DMS79 treated with DMSO at 0.1 percent for 48 hours (cell line): ENCODE measurements at places on chromosomes 6 and 20.
A peak's percentile ranks its signal among the peaks of the same experiment; 100 is the strongest.

DNA sequence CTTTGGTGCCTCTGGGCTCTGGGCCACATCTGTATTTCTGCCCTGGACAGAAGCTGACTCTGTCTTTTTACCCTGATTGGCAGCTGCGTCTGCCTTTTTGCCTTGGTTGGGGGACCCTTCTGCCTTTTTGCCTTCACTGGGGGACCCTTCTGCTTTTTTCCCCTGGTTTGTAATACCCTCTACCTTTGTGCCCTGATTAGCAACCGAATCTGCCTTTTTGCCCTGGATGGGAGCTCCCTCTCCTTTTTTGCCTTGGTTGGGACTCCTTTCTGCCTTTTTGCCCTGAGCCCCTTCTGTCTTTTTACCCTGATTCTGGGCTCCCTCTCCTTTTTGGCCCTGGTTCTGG lies 23.4 kb downstream of the RRBP1 start:
- no peak for DNase-seq

DNA sequence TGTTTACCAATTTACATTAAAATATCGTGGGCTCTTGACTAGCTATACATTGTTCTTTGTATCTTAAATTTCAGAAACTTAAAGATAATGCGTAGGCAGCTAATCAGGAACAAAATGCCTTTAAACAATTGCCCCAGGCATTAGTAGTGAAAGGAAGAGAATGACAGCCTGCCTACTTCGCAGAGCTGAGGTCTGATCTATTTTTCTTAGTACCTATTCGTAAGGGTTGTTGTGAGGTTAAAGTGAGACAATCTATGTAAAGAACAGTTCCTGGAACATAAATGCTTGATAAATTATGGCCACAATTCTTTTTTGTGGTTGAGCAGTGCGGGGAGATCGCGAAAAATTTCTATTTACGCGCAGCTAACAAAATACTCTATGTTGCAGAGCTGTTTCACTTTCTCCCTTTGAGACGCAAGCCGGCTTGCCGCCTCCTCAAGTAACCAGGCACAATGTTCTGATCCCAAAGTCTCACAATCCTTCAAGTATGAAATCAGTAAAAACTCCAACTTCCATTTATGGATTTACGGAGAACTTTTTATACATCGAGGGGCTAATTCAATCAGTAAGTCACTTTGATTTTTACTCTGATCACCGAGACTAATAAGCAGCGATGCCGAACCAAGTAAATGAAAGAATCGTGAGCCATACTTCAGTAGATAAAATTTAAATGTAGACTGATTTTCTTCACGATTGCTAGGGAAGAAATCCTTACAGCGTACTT lies 878 bp upstream of the PNRC1 start:
- DNase-seq: peak; percentile 77

DNA sequence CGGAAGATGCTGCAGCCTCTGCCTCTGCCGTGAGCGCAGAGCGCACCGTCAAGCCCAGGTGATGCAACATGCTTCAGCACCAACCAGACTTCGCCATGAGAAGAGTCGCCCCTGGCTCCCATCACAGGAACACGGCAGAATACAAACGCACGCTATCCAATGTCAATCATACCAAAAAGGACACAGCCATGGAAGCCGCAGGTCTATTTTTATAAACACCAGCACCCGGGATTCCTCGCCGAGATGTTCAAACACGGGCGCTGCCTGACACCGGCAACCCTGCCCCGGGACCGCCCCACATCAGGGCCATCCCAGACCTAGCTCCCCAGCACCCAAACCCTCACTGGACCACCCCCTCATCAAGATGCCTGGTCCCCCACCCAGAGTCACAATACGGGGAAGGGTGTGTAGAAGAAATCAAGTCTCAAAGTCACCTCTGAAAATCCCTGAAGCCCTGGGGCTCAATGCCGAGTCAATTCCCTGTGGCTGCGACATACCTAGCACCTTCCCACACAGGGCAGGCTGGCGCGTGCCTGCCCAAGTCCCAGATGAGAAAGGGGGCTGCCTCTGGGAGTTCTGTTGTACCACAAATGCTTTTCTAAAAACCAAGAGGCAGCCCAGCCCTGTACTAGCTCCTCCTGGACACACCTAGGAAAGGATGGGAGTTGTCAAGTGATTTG lies 17.9 kb downstream of the TAF4 start:
- no peak for DNase-seq

DNA sequence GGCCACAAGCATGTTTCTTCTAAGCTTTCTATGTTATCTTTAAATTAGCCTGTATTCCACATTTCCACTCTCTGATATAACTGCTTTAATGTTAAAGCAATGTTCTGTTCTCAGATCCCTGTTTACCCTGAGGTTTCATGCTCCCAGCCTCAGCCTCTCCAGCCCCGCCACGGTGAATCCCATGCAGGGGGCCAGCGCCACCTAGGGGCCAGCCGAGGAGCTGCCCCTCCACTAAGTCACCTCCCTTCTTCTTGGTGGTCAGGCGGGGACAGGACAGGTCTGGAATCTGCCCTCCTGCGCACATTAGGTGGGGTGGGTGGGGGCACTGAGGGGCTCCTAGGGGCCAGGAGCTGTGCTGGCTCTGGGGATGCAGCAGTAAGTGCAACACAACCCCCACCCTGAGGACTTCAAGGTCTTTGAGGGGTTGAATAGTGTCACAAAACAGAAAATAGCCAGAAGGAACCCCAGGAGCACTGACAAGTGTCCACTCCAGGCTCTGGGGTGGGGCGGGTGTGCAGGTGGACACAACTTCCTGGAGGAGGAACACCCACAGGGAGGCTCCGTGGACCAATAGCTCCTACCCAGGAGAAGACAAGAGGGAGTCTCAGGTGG lies 61.6 kb downstream of the RAB44 start:
- DNase-seq: peak; percentile 75

- DNase-seq: no peak
Measured at GRCh38 chr6:37860226-37860839, 40.8 kb downstream of the ZFAND3 start.

GRCh38 chr20:6515261-6515660 lies 252.2 kb upstream of the BMP2 start:
- DNase-seq: no peak

DNA sequence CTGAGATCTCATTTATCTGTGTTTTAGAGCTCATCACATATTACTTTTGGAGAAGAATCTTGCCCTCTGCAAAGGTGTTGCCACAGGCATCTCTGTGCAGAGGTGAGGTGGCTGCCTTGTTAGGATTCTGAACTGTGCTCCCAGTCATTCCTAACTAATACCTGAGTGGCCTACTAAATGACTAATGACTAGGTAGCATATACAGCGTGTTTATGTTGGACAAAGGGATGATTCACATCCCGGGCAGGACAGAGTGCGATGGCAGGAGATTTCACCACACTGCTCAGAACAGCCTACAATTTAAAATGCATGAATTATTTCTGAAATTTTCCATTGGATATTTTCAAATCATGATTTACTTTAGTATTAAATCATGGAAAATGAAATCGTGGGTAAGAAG lies 23.1 kb upstream of the CGA start:
- DNase-seq: no peak

DNA sequence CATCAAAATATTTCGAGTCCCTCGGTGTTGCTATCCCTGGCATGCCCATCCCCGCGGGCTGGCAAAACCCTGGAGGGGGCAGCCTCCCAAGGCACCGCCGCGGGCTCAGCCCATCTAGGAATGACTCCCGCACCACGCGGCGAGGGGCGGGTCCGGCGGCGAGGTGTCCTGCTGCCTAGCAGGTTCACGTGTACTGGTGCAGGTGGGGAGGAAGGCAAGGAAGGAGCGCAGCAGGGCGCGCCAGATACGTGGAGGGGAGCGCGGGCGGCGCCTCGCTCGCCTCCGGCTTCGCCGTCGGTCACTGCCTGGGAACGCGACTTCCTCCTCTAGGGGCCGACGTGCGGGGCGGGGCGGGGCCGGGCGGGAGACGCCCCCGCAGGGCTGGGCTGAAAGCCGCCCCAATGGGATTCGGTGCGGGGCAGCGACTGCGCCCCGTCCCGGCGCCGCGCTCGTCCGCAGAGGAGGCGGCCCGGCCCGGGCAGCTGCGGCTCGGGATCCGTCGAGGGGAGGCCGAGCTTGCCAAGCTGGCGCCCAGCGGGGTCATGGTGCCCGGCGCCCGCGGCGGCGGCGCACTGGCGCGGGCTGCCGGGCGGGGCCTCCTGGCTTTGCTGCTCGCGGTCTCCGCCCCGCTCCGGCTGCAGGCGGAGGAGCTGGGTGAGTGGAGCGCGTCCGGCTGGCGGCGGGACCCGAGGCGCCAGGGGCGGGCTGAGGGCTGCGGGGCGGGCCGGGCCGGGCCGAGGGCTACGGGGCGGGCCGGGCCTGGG lies at the start of gene DCBLD1:
TSS of gene DCBLD1 (plus strand) at position 435 of the 764 bp plus-strand sequence. CDS start at position 543, 108 bp downstream.
- peak; percentile 34 for DNase-seq

DNA sequence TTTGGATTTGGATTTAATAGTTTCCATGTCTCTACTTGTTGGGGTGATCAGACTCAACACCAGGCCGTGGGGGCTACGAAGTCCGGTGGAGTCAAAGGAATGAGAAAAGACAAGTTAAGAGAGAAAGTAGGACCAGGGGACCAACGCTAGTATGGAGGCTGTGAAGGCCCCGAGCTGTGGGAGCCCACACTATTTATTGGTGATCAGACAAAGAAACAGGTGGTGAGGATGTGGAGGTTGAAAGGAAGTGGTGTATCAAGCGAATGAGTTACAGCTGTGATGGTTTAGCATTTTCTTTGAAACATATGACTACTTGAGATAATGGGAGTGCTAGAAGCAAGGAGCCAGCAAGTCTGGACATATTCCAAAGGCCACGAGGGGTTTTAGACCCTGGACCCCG lies 62.4 kb downstream of the AKAP7 start:
- DNase-seq: no peak

DNA sequence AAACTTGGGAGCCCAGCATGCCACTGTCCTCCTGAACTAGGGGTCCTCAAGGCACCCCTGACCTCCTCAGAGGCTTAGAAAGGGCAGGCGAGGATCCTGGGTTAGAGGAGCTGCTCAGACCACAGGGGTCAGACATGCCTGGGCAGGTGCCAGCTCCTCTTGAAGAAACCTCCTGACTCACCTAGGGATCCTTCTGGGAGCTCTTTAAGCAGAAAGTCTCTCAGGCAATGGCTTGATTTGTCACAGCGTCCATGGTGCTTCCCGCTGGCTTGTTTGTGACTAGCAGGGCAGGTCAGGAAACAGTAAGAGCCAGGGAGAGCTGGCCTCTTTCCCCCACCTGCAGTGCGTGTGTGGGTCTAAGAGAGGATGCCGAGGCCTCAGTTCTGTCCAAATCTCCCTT lies 174.5 kb upstream of the SNX9 start:
- peak; percentile 86 for DNase-seq

DNA sequence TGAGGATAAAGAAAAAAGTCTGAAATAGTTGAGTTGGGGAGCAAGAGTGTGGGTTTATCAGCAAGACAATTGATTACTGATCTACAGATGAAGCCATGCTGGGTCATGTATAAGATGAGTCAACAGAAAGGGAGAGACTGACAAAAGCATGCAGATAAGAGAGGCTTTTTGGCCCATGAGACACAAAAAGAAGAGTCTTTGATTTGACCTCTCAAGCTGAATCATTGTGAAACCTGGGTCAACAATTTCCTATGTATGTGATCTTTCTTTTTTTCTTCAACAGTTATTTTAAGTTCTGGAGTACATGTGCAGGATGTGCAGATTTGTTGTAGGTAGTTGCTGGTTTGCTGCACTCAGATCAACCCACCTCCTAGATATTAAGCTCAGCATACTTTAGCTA lies 15.9 kb downstream of the RIMS1 start:
- DNase-seq: no peak

GRCh38 chr6:86730216-86730615 lies 207.1 kb upstream of the HTR1E start:
- DNase-seq: no peak

DNA sequence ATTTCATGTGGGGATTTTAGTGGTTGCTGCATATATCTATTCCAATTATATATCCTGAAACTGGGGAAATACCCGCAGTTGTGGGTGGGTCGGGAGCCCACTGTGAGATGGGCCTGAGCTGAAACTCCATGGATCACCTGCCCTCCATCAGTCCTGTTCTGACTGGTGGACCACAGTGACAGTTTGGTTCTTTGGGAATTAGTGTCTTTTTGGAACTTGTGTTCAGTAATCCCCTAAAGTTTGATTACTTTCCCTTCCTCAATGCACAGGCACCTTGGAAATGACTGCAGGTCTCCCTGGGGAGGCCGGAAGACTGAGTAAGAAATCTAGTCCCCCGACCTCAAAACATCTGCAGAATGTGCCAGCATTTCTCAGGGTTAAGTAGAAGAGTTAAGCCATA lies 11.3 kb downstream of the STK35 start:
- no peak for DNase-seq

GRCh38 chr6:135944120-135944519 lies 92.6 kb downstream of the PDE7B start:
- no peak for DNase-seq

GRCh38 chr20:48791014-48791413 lies 36.8 kb downstream of the PREX1 start:
- DNase-seq: peak; percentile 59

DNA sequence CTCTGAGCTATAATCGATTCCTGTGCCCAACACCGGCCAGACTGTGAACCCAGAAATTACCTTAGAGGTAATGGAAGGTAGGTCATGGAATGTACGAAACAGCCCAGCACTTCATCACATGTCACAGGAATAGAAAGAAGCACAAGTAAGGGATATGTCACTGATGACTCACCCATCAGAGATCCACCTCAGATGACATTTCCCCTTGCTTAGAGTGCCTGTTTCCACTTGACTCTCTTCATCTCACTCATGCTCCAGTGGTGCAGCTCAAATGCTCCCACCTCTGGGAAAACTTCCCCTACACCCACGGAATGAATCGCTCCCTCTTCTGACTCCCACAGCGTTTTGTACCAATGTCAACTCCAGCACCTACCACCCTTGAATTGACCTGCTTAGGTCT lies 381.6 kb upstream of the CNR1 start:
- no peak for DNase-seq

DNA sequence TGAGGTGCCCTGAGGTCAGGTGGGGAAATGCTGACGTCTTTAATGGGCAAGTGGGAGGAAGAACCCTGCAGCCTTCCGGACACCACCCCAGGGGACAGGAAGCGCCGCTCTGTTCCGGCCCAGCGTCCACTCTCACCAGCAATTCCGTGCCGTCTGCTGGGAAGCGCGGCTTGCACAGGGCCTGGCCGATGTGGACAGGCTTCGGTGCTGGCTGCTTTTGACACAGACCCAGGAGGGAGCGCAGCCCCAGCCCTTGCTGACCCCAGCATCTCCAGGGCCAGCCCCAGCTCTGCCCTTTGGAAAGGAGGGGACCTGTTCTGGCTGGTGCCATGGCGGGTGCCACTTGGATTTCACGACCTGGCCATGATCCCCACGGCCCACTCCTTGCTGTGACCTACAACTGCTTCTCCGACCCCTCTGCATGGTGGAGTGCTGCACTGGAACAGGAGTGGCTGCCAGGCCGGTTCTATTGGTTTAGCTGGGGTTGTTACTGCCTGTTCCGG lies 123.2 kb downstream of the DLL1 start:
- no peak for DNase-seq

GRCh38 chr6:130574146-130574545 lies 208.3 kb downstream of the TMEM200A start:
- no peak for DNase-seq

DNA sequence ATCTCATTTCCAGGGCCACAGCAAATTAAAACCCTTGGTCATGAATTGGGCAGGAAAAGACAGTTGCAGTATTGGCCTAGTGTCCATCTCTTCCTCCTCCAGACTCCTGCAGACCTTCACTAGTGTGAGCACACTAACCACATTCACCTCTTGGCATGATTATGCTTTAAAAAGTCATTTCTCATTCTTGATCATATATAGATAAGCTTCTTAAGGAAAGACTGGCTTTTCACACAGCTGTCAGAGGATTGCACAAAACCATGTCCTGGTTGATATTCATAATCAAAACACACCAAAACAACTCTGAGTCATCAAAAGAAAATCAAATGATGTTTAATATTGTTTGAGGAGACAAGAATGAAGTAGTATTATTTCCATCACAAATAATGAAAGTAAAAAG lies 52.1 kb downstream of the TMEM200A start:
- DNase-seq: no peak
